ENCODE measurements at places on chromosomes 2 and 18. TPM values are rescaled to one million over a fixed set of nuclear protein-coding genes. Genes with fewer than 3 reads are reported as not detected.

DNA sequence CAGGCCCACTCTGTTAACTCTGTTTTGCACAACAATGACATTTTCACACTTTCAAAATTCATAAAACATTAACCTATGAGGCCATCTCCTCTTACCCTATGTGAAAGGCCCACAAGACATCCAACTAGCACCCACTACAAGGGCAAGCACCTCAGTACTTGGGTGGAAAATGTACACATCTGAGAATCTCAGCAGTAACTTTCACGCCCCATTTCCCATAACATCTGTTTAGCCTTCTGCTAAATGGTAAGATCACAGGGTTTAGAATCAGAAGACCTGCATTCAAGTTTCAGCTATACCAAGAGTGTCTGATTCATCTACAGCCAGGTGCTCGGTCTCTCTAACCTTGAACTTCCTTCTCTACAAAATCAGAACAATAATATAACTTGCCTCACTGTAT lies 89.2 kb downstream of the SP100 start:
- peaks cover 84% of the 10 kb centered on the region for H3K36me3 ChIP-seq
- DNase-seq = no peak
- peak overlapping the region; percentile 8 for H3K27ac ChIP-seq
- no peak overlapping the region for H3K4me3 ChIP-seq
- H3K4me1 ChIP-seq = peaks cover 1% of the 10 kb centered on the region
- no peaks in the 10 kb centered on the region for H3K27me3 ChIP-seq

The LRRTM4 gene
- total RNA-seq = not detected

DNA sequence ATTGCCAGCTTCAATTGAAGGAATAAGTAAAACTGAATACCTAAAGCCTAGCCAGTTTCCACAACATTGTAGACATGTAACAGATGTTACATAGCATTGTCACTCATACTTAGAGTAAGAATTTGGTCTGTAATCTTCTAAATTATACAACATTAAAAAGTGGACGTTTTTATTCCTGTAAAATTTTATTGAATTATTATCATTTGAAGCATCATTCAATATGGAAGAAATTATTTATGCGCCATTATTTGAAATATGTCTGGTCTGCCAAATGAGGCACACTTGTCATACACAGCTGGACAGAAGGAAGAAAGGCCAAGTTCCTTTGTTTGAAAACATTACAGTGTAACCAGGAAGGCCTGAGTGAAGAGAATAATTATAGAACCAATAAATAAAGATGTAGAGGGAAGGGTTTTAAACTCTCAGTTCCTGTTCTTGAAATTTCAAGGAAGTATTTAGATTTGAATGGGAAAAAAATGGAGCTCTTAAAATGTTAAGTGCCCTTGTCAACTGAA lies 575.5 kb downstream of the LRRTM4 start:
- DNase-seq = no peak
- no peaks in the 10 kb centered on the region for H3K27me3 ChIP-seq
- H3K27ac ChIP-seq = no peak overlapping the region
- H3K4me3 ChIP-seq = no peak overlapping the region
- H3K4me1 ChIP-seq = no peaks in the 10 kb centered on the region

The DNAH6 gene
- 0.23 TPM for total RNA-seq

DNA sequence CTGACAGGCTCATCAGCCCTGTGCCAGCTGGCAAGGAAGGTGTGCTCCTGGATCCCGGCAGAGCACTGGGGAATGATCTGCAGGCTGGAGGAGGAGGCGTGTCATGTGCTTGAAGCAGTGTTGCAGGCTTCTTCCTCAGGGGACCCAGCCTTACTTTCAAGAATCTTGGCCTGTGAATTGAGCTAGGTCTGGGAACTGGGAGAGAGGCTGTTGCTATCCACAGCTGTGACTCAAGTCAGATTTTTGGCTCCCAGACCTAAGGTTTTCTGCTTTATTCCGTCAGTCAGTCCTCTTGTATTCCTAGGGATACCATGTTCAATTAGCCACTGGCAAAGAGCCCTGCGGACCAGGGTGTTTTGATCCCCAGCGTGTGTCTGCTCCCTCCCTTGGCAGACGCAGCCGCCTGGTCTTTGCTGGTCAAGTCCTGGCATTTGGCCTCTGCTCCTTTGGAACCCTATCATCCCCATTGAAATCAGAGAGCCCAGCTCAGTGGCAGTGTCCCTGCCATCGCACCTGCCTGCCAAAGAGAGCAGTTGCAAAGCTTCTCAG lies 32.4 kb downstream of the ASB1 start:
- no peak for DNase-seq
- H3K27ac ChIP-seq = no peak overlapping the region
- no peaks in the 10 kb centered on the region for H3K4me1 ChIP-seq
- H3K36me3 ChIP-seq = no peaks in the 10 kb centered on the region
- H3K27me3 ChIP-seq = peaks cover 1% of the 10 kb centered on the region

The ID2 gene
- total RNA-seq = 299 TPM

The LRATD1 gene
- not detected for total RNA-seq

- no peaks in the 10 kb centered on the region for H3K36me3 ChIP-seq
- H3K27me3 ChIP-seq = peaks cover 29% of the 10 kb centered on the region
- DNase-seq = no peak
- H3K4me3 ChIP-seq = peak overlapping the region; percentile 83
These were observed 327 bp downstream of the LTBP1 start for GRCh38 chr2:32947076-32947483.

GRCh38 chr2:25582077-25582830 lies 91.1 kb downstream of the DTNB start:
- H3K36me3 ChIP-seq = peaks cover 6% of the 10 kb centered on the region
- H3K4me1 ChIP-seq = peaks cover 8% of the 10 kb centered on the region
- no peak overlapping the region for H3K27ac ChIP-seq
- no peaks in the 10 kb centered on the region for H3K27me3 ChIP-seq
- H3K4me3 ChIP-seq = no peak overlapping the region
- peak; percentile 37 for DNase-seq

- H3K27me3 ChIP-seq = peaks cover under 1% of the 10 kb centered on the region
- H3K27ac ChIP-seq = no peak overlapping the region
- H3K4me1 ChIP-seq = no peaks in the 10 kb centered on the region
- no peak for DNase-seq
These were observed 229.2 kb downstream of the SEPTIN10 start for GRCh38 chr2:109384308-109385271.
